Sciatic nerve (tissue), 2 donors: ENCODE measurements at places on chromosomes 1 and 21.

DNA sequence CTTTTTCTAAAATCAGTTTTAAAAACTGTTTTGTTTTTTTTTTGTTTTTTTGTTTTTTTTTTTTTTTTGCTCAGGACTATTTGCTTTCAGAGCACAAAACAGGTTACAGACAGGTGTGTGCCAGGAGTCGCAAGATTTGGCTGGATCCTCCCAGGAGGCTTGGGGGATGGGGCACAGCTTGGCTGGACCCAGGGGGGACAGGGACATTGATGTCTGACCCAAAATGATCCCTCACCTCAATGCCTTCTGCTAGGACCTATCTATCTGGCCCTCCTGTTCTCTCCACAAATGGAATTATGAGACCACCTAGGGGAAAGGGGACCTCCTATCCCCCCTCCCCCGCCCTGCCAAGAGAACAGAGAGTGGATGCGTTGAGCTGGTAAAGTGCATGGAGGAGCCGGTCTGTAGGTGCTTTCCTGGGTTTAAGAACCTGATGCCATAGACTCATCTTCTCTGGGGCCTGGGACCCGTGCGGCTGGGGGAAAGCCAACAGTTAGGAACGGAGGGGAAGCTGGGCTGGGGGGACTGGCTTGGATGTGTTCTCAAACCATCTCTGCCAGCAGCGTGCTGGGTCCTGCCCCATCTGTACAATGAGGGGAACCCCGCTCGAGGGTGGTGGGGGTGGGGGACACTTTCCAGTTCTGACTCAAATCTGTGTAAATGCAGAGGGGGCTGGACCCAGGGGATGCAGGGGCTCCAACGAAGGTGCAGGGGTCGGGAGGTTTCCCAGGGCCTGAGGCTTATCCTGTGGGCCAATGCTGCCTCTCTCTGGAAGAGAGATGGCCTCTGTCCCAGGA is 28.9 kb downstream of the RUNX3 start:
- DNase-seq = peak; percentile 35

DNA sequence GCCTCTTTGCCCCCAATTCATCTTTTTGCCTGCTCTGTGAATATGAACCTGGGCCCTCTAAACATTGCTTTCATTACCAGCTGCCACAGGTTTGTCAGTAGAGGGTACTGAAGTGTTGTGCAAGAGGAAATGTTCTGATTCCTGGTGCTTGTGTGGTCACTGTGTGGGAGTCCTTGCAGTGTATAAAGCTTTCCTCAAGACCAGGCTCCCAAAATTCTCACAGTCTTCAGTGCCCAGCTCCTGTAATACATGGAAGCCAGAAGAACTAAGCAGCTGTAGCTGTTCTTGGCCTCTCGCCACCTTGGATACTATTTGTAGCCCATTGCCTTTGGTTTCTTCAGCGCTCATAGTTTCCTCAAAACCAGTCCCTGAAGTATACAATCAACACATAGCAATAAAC is 1046.2 kb downstream of the BRINP3 start:
- no peak for DNase-seq

GRCh38 chr1:248810000-248810726 is 15.6 kb downstream of the SH3BP5L start:
- DNase-seq = no peak

- peak; percentile 43 for DNase-seq
Observed at GRCh38 chr21:45390121-45390751, 14.7 kb upstream of the COL18A1 start.

DNA sequence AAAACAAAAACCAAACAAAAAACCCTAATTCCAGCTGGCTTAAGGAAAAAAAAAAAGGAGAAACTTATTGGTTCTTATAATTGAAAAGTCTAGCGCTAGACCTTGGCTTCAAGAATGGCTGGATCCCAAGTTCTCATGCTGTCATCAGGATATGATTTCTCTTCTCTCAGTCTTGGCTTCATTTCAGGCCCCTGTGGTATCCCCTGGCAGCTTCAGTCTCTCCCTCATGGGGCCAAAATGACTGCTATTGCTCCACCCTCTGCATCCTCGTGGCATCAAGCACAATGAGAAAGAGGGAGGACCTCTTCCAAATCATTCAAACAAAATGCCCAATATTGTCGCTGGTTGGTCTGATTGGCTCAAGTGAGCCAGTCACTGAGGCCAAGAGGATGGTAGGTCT is 80.7 kb downstream of the GIPC2 start:
- no peak for DNase-seq

DNA sequence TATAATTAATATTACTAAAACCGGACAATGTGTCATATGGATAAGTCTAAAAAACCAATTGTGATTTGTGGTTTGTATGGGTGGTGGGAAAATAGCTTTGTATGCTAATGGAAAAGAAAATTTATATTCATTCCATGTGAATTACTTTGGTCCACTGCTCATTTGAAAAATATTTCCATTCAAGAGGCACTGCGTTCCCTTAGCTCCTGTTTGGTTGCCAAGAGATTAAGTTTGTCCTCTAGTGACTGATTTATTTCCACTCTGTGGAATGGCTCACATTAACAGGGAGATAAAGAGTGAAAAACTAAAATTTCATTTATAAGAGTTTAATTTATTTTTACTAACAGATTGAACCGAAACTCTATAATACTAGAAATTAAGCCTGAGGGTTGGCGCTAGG is 744.1 kb upstream of the CHRM3 start:
- no peak for DNase-seq

GRCh38 chr1:68196676-68197075 is 35.6 kb downstream of the WLS start:
- DNase-seq = no peak
